Stimulated activated CD8-positive, alpha-beta memory T cell treated with anti-CD3 and anti-CD28 coated beads, Interleukin-7, amount 100 ng/mL, for 1 hour (primary cell): ENCODE measurements at places on chromosomes 16 and 17.

GRCh38 chr17:4032738-4033137 is 68.5 kb upstream of the ATP2A3 start:
- DNase-seq, result no peak

GRCh38 chr17:59893676-59894100 is 767 bp downstream of the RPS6KB1 start:
- no peak for DNase-seq

GRCh38 chr17:73410586-73411312 is 98.9 kb upstream of the CDC42EP4 start:
- DNase-seq, result no peak

- DNase-seq, result no peak
These were observed 5.8 kb downstream of the PPY start for GRCh38 chr17:43936434-43936833.

DNA sequence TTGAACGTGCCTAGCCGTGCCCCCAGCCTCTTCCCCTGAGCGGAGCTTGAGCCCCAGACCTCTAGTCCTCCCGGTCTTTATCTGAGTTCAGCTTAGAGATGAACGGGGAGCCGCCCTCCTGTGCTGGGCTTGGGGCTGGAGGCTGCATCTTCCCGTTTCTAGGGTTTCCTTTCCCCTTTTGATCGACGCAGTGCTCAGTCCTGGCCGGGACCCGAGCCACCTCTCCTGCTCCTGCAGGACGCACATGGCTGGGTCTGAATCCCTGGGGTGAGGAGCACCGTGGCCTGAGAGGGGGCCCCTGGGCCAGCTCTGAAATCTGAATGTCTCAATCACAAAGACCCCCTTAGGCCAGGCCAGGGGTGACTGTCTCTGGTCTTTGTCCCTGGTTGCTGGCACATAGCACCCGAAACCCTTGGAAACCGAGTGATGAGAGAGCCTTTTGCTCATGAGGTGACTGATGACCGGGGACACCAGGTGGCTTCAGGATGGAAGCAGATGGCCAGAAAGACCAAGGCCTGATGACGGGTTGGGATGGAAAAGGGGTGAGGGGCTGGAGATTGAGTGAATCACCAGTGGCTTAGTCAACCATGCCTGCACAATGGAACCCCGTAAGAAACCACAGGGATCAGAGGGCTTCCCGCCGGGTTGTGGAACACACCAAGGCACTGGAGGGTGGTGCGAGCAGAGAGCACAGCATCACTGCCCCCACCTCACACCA is 724 bp downstream of the GAA start:
- DNase-seq, result no peak

DNA sequence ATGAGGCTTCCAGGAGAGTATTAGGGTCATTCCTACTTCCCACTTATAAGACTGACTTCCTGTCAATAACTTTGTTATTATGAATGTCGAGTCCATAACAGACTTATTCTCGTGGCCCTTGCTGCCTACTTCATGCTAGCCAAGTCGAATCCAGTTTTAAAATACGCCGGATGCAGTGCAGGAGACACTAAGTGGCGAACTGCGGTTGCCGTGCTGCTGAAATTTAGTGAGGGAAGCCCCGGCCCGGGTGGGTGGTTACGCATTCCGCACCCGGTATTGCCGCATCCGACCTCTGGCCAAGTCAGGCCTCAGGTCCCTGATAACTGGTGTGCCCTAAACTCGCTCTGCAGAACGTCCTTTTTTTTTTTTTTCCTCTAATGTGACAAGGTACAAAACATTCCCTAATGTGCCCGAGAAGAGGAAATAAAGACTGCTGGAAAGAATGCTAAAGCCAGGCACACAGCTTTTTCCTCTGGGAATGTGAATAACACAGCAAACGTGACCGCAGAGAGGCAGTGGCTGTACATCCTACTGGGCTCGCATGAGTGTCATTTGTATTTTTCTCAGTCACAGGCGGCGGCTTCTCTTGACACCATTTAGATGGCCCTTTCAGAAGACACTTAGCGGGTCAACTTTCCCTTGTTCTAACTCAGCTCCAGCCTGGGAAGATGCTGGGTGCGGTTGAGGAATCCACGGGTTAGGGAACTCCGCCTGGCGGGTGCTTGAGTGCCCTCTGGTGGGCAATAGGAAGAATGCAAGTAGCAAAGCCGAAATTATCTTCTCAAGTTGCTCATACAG is 7.1 kb upstream of the AKTIP start:
- DNase-seq, result no peak
